ENCODE measurements at places on chromosomes 12 and 14. TPM values are rescaled to one million over a fixed set of nuclear protein-coding genes. Genes with fewer than 3 reads are reported as not detected.

The TOMM20L gene
- not detected for total RNA-seq

The GLI1 gene
- 4.2 TPM for total RNA-seq

The RABGGTA gene
- total RNA-seq = 32.1 TPM

The RNASE7 gene
- not detected for total RNA-seq

The TMEM233 gene
- not detected for total RNA-seq

The NKX2-1 gene
- total RNA-seq = not detected

- DNase-seq = no peak
These were observed 27.3 kb upstream of the KLRF1 start for GRCh38 chr12:9799961-9800360.

DNA sequence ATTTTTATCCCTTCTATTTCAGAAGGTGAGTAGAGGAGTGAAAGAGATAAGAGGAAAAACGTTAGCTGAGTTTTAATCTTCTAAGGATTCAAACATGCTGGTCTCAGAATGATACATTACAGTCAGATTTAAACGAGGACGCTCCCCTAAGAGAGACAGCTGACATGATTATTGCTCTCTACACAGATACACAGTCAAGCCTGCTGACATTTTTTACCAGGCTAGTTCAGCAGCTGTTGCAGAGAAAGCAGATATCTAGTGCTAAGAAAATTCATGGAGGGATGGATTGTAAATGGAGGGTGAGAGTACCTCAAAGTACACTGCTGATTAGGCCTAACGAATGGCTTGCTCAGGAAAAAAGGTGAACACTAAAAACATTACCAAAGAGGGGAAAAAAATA is 31.9 kb upstream of the SOS2 start:
- no peak for DNase-seq

DNA sequence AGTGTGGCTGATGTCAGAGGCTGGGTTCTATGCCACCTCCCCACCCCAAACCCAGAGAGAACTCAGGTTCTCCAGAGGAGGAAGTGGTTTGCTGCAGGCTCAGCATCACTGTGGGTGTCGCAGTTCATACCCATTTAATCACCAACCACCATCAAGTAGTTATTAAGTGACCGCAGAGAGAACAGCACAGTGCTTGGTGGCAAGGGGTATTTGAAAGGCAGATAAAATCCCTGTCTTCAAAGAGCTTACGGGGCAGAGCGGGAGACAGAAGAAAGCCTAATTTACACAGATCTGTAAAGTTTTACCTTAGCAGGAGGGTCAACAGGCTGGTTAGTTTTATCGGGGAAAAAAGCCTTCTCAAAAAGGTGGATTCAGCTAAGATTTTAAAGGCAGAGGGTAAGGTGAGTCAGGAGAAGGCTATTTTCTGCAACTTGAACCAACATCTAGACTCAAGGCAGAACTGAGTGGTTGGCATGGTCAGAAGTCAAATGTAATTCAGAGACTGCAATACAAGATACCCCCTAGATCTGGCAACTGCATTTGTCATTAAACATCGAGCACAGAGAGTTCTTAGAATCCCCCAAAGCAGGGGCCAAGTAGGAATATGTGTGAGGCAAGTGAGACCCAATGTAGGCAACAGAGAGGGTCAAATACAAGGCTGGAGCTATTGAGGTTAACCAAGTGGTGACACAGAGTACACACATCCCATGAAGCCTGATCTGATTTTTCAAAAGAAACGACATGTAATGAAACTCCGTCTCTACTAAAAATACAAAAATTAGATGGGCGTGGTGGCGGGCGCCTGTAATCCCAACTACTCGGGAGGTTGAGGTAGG is 13.2 kb downstream of the PXN start:
- DNase-seq = no peak

DNA sequence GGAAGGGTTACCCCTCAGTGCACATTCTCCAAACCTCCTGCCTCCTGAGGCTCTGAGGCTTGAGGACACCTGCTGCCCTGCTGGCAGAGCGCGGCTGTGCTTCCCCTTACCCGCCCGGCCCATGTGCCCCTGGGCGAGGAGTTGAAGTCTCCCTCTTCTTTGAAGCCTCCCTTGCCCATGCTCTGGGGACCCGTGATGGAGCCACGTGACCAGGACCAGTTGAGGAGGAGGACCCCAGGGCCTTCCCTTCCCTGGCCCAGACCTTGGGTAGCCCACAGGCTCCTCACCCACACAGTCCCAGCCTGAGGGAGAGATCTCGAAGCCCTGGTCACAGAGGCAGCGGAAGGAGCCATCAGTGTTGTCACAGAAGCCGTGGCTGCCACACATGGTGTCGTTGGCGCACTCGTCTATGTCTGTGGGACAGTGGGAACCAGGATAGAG is 12.9 kb downstream of the ISCA2 start:
- no peak for DNase-seq

DNA sequence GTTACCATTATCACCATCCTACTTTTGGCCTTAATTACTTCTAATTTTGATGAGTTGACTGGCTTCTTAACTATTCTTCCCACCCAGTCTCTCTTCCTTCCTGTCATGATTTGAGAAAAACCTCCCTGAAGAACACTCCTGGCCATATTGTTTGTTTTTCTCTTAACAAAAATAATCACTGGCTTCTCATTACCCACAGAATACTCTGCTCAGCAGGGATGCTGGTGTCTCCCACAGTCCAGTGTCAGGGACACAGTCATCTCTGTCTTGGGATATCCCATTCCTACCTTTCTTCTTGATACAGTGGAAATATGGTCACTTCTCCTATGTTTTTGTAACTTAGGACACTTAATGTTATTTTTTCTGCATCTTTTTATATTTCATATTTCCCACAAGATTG is 103.7 kb downstream of the SRGAP1 start:
- no peak for DNase-seq

- DNase-seq = no peak
These were observed 212.9 kb downstream of the DUSP6 start for GRCh38 chr12:89139390-89139789.

GRCh38 chr14:72948481-72949138 is 22.3 kb downstream of the DCAF4 start:
- DNase-seq = peak; percentile 62
